Nucleus accumbens (tissue), 56 donors: ENCODE measurements at places on chromosomes 16 and 17.

DNA sequence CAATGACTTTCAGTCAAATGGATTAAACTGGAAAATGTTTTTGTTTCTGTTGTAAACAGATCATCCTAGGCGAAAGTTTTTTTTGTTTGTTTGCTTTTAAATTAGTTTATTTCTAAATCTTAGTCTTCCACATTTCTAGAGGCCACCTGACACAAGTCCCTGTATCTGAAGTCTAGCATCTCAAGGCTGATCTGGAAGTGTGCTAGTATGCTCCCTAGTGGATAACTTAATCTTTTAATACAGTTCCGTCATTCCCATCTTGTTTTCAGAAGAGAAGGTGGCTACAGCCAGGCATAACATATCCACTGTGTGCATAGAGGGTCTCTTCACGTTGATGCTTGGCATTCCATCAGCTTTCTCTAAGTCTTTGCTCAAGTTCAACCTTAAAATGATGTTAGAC is 7.6 kb downstream of the IFT20 start:
- DNase-seq, result no peak

DNA sequence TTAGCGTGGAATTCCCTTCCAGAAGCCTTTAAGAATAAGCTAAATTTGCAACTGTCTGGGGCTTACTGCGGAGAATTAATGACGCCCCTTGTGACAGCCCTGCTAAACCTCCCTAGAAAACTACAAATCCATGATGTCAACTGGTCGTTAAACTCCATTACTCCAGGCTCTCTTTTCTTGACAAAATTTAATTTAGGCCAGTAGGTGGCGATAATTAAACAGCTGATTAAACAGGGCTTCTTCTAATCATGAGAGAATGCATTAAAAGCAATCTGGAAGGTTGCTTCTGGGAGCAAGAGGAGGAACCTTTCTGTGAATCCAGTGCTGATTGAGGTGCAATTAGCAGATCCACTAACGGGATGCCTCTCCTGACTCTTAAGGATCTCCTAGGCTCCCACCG is 8.1 kb upstream of the NLRP1 start:
- no peak for DNase-seq

- DNase-seq, result no peak
Measured at GRCh38 chr17:9371019-9371418, 204.6 kb downstream of the STX8 start.

- no peak for DNase-seq
Measured at GRCh38 chr16:55737966-55738365, 82.2 kb downstream of the SLC6A2 start.

DNA sequence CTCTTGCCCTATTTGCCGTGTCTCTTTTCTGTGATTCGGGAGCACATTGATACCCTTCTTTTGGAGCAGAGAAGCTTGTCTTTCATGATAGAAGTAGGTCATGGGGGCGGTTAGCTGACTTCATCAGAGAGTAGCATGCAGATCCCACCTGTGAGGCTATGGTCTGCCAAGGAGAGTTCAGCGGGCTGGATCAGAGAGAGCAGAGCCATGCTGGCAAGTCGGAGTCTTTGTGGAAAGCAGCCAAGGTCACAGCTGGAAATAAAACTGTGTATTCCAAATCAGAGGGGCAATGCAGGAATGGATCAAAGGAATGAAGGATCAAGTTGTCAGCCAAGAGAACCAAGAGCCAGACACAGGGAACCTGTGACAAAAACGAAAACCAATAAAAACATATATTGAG is 595.9 kb downstream of the WWOX start:
- no peak for DNase-seq

DNA sequence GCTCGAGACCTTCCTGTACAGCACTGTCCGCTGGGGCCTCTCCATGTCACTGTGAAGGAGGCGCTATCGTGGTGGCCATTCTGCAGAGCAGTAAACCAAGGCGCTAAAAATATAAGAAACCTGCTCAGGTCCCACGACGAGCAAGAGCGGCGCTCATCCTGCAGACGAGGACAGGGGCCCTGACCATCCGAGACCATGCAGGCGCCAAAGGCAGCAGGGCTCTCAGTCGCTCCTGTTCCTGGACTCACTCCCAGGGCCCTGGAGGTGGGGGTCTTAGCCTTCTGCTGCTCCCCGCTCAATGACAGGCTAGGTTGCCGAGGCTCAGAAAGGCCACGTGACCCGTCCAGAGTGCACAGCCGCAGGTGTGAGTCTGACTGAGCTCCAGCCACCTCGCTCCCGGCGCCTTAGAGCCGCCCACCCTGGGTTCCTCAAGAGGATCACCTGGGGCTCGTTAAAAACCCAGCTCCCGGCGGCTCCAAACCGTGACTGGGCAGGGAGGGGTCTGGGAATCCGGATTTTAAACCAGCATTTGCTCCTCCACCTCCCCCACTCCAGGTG is 509 bp upstream of the ATP2C2 start:
- DNase-seq, result no peak

DNA sequence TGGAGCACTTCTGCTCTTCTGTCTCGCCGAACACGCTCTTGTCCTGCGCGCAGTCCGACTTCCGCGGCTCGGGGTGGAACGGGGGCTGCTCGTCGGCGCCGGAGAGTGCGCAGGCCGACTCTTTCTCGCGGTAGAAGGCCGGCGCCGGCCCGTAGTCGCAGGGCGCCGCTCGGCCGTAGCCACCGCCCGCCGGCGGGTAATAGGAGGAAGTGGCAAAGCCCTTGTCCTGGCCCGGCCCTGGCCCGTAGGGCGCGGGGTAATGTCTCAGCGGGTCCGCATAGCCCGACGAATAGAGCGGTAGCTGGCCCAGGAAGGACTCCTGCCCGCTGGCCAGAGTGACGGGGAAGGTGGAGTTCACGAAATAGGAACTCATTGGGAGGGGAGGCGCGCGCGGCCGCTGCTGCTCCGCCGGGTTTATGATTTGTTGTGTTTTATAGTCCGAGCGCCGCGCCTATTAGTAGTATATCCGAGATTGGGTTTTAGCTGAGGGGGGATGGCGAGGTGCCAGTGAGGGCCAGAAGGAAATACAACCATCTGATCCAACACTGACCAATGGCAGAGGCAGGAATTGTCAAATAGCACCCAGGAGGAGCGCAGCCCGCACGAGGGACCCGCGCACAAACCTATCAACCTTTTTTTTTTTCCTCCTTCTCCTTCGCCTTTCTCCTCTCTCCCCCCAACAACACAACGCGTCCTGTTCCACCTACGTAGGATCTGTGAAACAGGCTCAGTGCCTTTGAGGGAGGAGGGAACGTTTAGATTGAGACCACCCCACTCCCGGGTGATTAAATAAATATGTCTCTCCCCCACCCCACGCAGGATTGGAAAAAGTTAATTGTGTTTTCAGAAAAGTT is 4.4 kb upstream of the HOXB5 start:
- no peak for DNase-seq

GRCh38 chr16:81550432-81550808 is 105.8 kb downstream of the CMIP start:
- DNase-seq, result no peak

DNA sequence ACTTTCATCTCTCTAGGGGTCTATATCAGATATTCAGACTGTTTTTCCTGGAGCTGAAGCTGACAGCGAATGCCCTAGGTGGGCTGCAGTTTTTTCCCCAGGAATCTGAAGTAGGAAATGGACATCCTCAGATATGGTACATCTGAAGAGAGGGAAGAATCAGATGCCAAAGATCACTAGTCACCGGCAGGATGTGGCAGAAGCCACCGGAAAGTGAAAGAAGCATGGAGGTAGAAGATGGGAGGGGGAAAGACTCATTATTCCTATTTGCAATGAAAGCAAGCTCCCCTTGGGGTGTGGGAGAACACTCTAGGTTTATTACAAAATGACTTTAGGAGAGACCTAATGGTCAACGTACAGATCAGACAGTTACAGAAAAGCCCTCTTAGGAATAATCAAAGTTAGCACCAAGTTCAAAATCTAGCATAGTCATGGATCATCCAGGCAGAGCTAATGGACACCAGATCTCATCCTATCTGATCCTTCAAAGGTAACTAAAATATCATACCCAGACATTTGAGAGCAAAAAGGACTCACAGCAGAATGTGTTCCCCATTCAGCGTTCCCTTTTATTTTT is 110.7 kb downstream of the HS3ST3A1 start:
- DNase-seq, result no peak

- DNase-seq, result no peak
Measured at GRCh38 chr17:78832541-78832810, 8.1 kb downstream of the USP36 start.

- no peak for DNase-seq
Measured at GRCh38 chr16:17358355-17358754, 112.4 kb downstream of the XYLT1 start.

DNA sequence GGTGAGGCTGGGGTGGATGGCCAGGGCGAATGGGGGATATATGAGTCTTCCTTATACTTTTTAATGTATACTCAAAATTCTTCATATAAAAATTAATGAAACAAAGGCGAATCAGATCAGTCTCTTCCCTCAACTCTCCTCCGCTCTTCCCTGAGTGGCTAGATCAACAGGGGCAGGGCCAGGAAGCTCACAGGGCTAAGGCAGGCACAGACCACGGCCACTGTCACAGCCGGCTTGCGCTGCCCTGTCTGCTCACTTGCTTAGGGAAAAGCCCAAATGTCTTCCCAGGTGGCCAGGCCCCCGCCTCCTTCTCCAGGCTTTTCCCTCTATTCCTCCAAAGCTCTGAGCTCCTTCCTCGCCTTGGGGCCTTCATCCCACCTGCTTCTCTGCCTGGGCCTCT is 6.0 kb downstream of the GRIN2C start:
- DNase-seq, result no peak

DNA sequence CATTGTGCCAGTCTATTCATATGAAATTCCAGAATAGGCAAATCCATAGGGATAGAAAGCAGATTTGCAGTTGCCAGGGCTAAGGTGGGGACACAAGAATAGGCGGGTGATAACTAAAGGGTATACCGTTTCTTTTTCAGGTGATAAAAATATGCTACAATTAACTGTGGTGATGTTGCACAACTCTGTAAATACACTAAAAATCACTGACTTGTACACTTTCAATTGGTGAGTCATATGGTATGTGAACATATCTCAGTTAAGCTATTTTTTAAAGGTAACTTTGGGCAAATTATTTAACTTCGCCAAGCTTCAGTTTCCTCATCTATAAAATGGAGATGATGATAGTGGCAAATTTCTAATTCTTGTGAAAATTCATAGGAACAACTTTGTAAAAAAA is 65.9 kb downstream of the CDYL2 start:
- DNase-seq, result no peak

DNA sequence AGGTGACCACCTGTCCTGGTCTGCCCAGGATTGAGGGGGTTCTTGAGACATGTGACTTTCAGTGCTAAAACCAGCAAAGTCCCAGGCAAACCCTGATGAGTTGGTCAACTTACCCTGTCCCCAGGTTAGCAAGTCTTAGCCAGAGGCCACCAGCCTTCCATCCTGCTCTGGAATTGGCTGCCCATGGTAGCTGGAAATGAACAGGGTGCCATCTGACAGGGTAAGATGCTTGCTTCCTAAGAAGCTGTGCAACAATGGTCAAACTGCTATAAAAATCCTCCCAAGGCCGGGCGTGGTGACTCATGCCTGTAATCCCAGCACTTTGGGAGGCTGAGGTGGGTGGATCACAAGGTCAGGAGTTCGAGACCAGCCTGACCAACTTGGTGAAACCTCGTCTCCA is 22.8 kb upstream of the MTMR4 start:
- DNase-seq, result no peak

GRCh38 chr17:19716108-19717030 is at the start of gene SLC47A2:
TSS of gene SLC47A2 (minus strand) at chr17:19716584. CDS start at chr17:19716555, 29 bp downstream.
- no peak for DNase-seq

DNA sequence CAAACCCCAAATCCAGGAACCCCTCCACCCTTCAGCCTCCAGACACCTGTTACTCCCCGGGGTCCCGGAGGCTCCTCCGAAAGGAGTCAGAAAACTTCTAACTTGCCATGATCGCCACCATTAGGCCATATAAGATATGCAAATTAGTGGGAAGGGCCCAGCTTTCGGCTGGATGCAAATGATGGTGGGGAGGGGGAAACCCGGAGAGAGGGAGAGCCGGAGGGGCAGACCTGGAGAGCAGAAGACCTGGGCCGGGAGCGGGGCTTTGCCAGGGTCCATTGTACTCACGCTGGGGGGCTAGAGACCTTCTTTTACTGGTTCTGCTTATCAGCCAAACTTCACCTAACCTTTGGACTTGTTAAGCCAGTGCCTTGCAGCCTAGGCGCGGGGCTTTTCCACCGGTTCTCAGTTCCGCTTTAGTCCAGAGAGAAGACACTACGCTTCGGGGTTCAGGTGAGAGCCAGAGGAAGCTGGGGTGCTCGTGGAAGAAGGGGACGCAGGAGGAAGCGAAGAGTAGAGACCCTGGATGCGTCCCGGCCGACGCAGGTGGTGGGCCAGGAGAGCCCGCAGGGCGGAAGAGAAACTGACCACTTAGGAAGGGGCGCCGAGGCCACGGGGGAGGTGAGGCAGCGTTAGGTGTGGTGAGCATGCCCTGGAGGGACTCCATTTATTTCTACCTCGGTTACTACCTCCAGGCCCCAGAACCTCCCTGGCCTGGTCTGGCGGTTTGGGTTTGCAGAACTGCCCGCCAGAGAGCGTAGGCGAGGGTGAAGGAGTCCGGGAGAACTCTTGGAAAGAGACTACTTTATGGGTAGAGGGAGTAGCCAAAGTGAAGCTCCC is at the start of gene HNF1B:
Gene HNF1B, minus strand, starts transcription at position 99 of the 840 bp plus-strand sequence. CDS start 175 bp downstream, outside the sequence.
- no peak for DNase-seq

GRCh38 chr17:45123930-45124796 is 8.2 kb downstream of the PLCD3 start:
- DNase-seq, result no peak

DNA sequence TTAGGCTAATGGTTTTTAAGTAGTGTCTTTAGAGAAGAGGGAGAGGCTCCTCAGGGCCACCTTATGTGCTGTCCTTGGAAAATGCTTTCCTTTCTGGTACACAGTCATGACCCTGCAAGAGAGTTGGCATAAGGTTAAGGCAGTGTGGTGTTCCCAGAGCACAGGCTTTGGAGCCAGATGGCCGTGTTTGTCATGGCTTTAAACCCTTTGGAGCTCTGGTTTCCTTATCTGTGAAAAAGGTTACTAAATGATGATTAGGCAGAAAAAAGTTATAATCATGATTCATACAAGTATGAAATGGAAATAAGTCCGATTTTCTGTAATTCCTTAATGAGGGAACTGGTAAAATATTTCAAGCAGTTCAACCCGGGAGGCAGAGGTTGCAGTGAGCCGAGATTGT is 13.2 kb downstream of the UTP4 start:
- no peak for DNase-seq

GRCh38 chr17:82561429-82562035 is 42.0 kb downstream of the FOXK2 start:
- DNase-seq, result no peak

DNA sequence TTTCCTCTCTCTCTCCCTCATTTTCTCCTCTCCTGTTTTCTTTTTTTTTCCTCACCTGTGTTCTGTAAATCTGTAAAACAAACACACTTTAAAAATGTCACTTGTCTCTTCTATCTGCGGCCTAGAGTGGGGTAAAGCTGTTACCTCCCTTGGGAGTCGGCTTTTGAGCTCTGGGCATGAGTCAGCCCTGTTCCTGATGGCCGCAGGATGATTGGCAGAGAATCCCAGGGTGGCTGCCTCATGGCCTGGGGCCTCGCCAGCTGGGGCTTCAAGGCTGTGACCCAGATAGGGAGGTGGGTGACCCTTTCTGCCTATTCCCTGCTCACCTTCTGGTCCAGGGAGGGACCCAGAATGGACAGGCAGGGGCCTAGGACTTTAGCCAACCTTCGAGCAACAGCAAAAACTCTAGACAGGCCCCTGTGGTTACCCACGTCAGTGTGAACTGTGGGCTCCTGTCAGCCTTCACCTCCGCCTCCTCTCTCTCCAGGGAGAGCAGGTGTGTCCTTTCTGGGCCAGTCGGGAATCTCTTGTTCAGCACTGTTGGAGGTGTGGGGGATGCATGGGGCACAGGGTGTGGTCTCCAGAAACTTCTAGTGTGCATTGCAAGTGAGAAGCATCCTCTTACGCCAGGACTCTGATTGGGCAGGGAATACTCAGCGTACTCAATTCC is 87.4 kb downstream of the RAP1GAP2 start:
- DNase-seq, result no peak

- no peak for DNase-seq
Measured at GRCh38 chr16:31134625-31135534, 647 bp downstream of the PRSS8 start.
